ENCODE measurements at places on chromosomes 4 and X.
A peak's percentile ranks its signal among the peaks of the same experiment; 100 is the strongest.

GRCh38 chr4:48748949-48749596 is 31.0 kb downstream of the FRYL start:
- DNase-seq: no peak

GRCh38 chr4:91283726-91284230 is 1020.0 kb upstream of the GRID2 start:
- DNase-seq: no peak

GRCh38 chrX:72043636-72044035 is 88.1 kb downstream of the RTL5 start:
- no peak for DNase-seq

DNA sequence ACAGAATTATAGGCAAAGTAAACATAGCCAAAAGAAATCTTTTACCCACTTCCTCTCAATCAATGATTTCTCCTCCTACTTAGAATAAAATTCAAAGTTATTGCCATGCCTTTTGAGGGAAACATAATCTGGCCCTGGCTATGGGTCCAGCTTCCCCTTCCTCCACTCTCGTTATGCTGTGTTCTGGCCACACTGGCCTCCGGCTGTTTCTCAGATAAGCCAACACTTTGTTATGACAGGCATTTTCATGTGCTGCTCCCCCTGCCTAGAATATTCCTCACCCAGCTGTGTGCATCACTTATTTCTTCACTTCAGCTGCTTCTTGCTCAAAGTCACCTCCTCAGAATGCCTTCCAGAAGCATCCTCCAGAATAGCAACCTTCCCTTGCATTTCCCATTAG is 386.6 kb upstream of the AADAT start:
- DNase-seq: peak; percentile 27

DNA sequence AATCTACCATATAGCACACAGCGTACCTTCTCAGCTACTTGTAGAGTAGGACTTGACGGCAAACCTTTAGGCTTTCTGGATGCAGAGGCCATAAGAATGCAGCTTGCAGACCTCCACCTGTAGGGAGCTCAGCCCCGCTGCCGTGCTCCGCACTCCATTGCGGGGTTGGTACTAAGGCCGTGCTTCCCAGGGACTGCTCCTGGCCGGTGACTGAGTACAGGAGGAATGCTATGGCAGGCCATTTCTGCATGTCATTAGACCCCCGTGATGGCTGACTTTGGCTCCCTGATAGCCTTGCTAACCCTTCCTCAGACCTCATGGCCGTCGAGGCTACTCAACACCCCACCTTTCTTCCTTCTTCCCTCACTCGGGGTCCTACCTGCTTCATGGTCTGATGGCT is 26.4 kb downstream of the TIGD2 start:
- DNase-seq: no peak

DNA sequence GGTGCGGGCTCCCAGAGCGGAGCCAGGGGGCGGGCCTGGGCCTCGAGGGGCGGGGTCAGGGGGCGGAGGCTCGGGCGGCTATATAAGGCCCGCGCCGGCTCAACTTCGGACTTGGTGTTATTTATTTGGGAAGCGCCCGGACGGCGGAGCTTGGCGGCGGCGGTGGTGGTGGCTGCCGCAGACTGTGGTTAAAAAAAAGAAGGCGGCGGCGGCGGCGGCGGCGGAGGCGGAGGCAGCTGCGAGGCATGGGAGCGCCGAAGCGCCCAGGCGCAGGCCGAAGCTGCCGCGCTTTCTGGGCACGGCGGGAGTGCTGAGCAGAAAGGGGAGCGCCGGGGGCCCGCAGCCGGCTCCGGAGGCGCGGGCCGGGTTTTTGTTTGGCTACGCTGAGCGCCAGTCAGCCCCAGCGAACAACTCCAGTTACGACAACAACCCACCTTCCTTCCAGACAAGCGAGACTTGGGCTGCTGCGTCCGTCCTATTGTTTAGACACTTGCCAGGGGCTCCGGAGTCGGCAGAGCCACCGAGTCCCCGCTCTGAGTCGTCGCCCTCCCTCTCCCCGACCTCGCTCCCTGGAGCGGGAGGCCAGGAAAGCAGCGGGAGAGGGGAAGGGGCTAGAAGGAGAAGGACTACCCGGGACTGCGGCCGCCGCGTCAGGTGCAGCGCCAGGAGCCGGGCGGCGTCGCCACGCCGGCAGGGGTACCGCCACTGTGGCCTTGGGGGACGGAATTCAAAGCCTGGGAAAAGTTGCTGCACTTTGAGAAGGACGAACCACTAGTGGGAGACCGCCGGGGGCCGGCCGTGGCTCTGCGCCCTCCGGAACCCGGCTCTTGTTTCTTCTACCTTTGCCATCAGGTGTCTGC is at the start of gene SLIT2:
Gene SLIT2 (plus strand): TSS at position 110 of the 860 bp plus-strand sequence. CDS start 1,911 bp downstream, outside the sequence.
- peak; percentile 76 for DNase-seq

DNA sequence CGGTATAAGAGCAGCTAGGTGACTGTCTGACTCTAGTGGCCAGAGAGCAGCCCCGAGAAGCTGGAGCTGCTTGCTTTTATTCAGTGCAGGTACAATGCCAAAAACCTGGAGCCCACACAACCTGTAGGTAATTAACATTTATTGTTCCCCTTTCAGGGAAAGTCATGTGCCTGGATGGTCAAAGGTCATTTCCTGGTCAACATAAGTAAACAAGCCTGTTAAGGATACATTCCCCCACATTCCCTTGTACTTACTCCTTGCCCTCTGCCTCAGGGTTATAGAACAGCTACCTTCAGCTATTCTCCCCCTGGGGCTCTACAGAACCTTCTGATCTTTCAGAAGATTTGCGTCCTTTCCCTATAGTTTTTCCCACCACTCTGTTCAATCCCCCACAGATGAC is 253.4 kb downstream of the TMA16 start:
- peak; percentile 5 for DNase-seq

DNA sequence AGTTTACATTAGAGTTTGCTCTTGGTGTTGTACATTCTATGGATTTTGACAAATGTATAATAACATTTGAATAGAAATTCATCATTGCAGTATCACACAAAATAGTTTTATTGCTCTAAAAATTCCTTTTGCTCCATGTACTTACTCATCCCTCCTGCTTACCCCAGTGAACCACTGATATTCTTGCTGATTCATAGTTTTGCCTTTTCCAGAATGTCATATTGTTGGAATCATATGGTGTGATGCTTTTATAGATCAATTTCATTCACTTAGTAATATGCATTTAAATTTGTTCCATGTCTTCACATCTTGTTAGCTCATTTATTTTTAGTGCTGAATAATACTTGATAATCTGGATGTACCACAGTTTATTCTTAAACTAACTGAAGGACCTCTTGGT is 1593.2 kb downstream of the C4orf33 start:
- no peak for DNase-seq

DNA sequence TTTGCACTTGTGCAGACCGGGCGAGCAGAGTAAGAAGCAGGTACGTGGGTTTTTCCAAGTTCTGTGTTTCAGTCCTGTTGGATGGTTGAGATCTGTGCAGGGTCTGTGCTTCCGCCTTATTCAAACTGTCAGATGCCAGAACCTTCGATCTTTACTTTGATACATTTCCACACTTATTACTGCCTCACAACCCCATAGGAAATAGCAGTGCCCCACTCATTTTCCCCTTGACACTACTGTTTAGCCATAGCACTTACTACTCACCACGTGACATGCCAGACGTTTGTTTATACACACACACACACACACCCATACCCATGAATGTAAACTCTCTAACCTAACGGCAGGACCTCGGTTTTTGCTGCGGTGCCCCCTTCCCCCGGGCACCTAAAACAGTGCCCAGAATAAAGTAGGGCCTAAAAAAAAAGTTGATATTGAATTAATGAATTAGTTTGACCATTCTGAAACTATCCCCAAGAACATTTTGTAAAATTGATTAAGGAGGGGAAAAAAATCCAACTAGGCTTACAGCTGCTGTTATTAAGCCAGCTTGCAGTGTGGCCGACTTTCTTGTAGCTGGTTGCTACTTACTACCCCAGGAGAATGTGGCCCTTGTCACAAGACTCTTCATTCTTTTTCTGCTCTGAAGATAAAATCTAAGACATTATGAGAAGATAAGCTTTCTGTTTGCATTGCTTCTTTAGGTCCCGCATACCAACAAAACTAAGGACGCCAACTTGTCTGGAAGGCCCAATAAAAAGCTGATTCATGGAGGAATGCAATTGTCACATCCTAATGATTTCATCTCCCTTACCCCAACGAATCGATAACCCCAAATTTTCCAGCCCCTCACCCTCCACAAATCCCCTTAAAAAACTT is 704 bp upstream of the SEPSECS start:
- DNase-seq: no peak

- DNase-seq: no peak
Observed at GRCh38 chrX:72108666-72109065, 23.0 kb downstream of the RTL5 start.

DNA sequence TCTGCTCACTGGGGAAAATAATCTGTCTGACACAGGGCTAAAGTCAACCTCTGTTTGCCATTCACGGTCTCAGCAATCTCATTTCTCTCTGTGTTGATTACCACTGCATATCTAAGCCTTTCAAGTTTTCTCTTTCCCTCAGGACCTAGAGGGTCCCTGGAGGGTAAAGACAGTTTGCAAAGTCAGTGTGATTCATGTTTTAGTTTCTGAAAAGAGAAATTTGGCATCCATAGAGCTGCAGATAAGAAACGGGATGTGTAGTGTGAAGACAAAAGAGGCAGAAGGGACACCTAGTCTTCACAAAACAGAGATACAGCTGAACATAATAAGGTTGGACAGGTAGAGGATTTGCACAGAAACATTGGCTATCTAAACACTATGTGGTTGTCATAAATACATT is 34.5 kb upstream of the KDR start:
- no peak for DNase-seq

DNA sequence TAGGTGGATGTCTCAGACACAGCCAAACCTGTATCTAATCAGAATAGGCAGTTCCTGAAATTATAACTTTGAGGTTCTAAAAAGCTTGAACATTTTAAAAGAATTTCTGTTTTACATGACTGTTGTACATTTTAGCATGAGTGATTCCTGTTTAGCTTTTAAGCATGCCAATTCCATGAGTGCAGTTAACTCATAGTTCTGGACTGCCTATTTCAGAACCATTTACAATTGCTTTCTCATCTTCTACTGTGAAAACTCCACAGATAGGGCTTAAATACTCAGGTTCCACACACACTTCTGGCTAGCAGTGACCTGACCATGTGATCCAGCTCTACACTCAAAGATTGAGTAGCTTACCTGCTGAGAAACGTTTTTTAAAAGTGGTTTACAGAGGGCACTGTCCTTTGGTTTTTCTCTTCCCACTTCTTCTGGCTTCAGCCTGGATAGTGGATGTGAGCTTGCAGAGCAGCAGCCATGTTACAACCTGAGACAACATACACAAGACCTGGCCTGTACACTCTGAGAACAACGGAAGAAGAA is 280.8 kb downstream of the ANKRD50 start:
- DNase-seq: no peak

DNA sequence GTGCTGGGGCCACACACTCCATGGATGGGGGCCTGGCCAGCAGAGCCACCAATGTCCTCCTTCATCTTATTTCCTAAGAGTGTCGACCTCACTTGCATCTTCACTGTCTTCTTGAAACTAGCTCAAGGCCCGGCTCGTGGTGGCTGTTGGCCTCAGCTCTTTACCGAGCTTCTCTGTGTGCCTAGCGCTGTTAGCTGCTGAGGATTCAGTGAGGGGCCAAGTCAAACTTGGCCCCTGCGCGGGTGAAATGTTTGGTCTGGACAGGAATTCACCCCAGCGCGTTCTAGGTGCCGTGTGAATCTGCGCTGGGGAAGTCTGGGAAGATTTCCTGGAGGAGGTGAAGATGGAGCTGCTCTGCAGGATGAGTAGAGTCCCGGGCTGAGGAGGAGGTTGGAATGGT is 8.5 kb downstream of the SORCS2 start:
- no peak for DNase-seq
